ENCODE measurements at places on chromosomes 2 and 18.

- no peak for DNase-seq
These were observed 242.6 kb upstream of the RAB12 start for GRCh38 chr18:8366656-8367055.

- DNase-seq: no peak
These were observed 67.7 kb downstream of the DNMT3A start for GRCh38 chr2:25273985-25274535.

GRCh38 chr2:104004821-104005220, 849.1 kb upstream of the POU3F3 start:
- no peak for DNase-seq

- DNase-seq: no peak
These were observed 31.1 kb upstream of the TRAPPC8 start for GRCh38 chr18:31973929-31974546.

- DNase-seq: no peak
These were observed 26.1 kb upstream of the LMAN1 start for GRCh38 chr18:59385191-59385590.

- DNase-seq: no peak
These were observed 5.3 kb downstream of the TOGARAM2 start for GRCh38 chr2:28986429-28986828.

DNA sequence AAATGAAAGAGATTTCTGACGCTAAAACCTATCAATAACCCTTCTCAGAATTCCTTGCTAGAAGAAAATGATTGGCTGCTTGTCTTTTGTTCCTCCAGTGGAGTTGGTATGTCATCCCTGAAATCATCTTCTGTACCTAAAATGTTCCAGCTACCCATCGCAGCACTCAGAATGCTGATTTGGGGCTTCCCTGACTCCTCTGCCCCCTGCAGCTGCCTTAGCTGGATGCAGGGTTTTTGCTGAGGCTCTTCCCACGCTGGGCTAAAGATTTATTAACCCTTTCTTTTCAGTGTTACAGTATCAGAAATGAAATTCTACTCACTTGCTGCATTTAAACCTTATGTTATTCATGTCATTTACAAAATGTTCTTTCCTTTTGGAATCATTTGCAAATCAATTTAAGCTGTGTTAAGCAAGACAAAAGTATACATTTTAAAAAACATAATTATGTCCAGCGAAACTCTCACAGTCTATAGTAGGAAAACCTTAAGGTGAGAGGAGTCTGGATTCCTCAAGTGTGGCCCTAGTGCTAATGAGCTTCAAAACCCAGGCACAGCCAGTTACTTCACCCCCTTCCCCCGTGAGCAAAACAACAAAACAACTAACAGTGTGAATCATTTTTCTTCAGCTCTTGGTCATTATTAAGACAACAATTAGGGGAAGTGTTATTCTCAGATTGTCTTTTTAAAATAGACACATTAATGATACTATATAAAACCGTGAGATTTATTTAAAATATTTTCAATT, 32.8 kb downstream of the PKP4 start:
- DNase-seq: no peak

- DNase-seq: no peak
These were observed 4.7 kb downstream of the LBH start for GRCh38 chr2:30235859-30236535.

DNA sequence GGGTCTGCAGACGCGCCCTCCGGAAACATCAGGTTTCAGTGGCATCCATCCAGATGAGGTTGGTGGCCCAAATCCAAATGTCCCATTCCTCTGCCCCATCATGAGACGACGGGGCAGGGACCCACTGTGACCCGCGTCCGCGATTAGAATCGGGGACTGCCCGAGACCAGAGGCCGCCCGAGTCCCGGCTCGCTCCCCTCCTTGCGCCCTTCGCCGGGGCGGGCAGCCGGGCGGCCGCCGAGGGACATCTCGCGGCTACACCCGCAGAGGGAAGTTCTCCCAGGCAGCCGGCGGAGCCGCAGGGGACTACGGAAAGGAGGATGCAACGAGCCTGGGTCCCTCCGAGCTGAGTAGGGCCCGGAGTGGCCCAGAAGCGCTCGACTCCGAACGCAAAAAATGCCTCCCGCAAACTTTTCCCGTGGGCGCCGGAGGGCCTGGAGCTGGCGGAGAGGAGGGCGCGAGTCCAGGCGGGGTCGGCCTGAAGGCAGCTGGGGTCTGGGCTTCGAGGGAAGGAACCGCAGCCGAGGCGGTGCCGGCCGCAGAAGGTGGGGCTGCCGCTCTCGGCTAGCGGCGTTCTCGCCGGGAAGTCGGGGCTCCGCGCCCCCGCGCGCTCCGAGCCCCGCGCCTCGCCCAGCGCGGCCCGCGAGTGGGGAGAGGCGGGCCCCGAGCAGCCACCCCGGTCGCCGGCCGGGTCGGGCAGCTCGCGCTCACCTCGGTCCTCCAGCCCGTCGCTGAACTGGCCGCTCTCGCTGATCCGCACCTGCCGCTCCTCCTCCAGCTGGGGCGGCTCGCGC, 580 bp downstream of the TMEM163 start:
- DNase-seq: peak; percentile 20

- no peak for DNase-seq
These were observed 296.9 kb upstream of the TRIB2 start for GRCh38 chr2:12419803-12420202.

GRCh38 chr2:164456619-164457018, 164.7 kb downstream of the GRB14 start:
- DNase-seq: no peak

DNA sequence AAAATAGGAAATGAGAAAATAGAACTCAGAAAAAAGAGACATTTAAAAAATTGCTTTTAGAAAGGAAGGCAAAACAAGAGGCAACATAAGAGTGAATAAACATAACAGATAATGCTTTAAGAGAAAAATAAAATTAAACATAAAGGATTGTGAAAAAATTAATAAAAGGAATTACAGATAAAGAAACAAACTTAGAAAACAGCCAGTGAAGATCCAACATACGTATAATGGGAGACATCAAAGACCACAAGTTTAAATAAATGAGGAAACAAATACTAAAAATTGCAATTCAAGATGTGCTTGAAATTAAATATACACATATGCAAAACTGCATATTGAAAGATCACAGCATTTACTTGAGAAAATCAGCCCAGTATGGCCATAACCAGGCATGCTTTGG, 448.9 kb downstream of the NBAS start:
- DNase-seq: no peak

DNA sequence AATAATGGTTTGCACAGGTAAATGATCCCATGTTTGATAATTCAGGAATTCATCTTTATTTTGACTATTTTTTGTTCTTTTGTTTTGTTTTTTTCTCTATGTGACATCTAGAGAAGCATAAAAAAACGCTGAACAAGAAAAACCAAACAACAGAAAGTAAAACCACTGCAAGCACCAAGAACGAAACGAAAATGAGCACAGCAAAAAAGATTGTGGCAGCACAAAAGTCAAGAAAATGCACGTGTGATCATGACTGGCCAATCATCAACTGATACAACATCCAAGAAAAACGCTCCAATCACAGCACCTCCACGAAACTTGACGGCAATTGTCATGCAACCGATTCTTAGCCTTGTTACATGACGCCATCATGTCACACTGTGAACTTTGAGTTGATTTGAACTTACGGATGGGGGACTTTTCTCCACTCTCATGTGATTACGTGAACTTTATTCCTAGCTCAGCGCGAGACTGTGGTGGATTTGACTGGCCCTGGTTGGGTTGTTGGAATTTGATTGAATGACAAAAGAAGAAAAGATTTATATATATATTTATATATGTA, 318.7 kb downstream of the CELF4 start:
- DNase-seq: no peak

DNA sequence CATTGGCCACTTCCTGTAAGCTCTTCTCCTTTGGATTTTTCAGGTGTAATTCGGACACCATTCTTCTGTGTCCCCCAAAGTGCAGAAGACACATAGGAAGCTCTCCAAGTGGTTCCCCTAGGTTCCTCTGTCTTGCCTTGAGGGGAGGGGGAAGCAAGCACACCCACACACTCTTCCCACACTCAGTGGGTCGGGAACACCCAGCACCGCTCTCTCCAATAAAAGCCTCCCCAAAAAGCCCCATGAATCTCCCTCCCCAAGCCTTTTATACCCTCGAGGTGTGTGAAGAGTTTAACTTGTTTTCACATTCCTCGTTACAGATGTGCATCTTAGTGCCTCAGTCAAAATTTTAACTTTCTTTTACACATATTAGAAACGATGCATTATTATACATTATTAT, 9.9 kb upstream of the TMEM237 start:
- DNase-seq: no peak

- DNase-seq: no peak
These were observed 18.2 kb upstream of the GPR55 start for GRCh38 chr2:230942920-230943896.

- no peak for DNase-seq
These were observed 17.9 kb downstream of the GALM start for GRCh38 chr2:38683766-38684165.

DNA sequence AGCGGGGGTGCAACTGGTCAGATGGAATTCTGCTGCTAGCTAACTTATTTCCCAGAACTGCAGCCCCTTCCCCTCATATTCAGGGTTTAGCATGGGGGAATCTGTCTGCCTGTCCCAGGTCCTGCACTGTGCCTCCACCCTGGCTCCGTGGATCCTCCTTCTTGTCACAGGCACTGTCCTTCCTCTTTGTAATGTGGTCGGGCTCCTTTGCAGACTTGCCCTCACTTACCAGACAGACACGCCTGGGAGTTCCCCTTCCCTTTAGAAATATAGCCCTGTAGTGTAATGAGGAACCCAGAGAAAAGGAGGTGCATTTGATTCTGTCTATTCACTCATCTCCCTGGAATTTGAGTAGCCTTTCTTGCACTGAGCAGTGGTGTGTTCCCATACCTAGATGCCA, 108.7 kb downstream of the TRIM43 start:
- no peak for DNase-seq

- no peak for DNase-seq
These were observed 57.5 kb downstream of the SLC35F5 start for GRCh38 chr2:113698892-113699447.

- DNase-seq: no peak
These were observed 1795.7 kb upstream of the PIK3C3 start for GRCh38 chr18:40159141-40160017.
